ENCODE measurements at places on chromosomes 5 and 9.
A peak's percentile ranks its signal among the peaks of the same experiment; 100 is the strongest.

DNA sequence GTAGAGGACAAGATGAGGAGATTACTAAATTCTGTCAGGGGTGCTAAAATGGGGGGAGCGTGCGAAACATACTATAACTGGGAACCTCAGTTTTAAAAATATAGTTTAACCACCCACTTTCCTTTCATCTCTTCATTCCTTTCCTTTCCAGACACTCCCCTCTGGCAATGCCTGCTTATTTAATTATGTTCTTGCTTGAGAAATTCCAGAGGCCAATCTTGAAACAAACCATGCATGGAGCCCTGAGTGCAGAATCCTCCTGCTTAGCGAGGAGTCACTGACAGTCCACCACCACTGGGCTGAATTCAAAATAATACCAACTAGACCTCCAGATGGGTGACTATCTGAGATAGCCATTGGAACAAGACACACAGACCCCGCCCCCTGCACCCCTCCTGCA is 29.7 kb upstream of the C9orf72 start:
- DNase-seq, result no peak

DNA sequence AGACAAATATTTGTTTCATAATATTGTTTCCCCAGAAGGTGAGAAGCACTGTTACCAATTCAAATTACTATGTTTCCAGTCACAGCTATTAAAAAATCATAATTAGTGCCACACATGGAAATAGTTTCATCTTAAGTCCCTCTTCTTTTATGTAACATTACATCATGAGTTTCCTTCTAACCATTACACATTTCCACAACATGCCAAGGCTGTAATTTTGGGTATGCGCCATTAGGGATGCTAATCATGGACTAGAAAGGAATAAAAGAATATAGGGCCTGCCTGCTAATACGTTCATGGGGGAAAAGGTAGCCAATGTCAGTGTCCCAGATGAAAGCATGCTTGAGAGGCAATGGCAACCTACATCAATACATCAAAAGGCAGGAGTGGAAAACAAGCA is 142.5 kb upstream of the LPAR1 start:
- DNase-seq, result no peak

DNA sequence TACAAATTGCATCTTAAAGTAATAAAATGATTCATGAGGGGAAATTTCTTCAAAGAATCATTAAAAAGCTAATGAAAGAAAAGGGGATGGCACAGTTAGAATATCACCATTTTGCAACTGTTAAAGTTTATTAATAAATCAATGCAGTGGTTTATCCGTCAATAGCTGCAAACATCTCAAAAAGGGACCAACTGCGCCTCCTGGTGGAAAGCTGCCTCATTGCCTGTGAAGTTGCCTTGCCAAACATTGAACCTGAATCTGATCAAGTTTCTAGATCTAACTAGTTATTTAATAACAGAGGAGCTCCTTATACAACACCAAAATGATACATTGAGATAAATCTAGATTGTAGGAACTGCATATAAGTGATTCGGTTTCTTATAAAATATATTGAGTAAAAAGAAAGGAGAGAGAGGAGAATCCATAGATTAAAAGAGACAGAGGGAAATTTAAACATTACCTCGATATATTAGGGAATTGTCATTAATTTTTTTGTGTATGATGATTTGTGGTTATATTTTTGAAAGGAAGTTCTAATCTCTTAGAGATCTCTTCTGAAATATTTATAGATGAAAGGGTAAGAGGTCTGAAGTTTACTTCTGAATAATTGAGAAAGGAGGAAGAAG is 6.9 kb upstream of the NDUFB6 start:
- peak; percentile 55 for DNase-seq

GRCh38 chr5:132030610-132031009 is 19.2 kb upstream of the ACSL6 start:
- no peak for DNase-seq

DNA sequence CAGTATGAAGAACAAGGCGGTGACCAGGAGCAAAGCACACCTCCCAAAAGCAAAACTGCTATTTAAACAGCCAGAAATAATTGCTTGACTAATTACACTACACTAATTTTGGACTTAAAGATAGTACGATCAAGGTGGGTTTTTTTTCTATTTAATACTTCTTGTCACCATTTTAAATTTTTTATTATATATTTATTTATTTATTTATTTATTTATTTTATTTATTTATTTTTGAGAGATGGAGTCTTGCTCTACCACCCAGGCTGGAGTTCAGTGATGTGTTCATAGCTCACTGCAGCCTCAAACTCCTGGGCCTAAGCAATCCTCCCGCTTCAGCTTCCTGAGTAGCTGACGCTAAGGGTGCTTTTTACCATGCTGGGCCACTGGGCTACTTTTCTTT is 146.2 kb upstream of the IRX1 start:
- DNase-seq, result no peak

GRCh38 chr9:80485420-80486250 is 913.9 kb downstream of the TLE4 start:
- DNase-seq, result no peak

DNA sequence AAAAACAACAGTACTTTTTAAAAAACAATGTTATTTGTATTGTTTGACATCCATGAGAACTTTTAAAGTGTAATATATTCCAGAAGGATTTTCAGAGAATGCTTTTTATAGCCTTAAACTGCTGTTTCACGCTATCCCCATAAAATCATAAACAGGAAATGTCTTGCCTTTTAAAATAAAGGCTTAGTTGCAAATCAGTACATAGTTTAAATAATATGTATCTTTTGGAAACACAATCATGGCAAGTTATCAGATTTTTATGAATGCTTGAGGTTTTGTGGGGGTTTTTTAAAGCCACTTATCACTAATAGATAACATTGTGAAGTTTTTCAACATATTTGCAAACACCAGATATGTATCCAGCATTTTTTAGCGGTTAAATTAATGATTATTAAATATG is 37.2 kb upstream of the F2RL2 start:
- no peak for DNase-seq

DNA sequence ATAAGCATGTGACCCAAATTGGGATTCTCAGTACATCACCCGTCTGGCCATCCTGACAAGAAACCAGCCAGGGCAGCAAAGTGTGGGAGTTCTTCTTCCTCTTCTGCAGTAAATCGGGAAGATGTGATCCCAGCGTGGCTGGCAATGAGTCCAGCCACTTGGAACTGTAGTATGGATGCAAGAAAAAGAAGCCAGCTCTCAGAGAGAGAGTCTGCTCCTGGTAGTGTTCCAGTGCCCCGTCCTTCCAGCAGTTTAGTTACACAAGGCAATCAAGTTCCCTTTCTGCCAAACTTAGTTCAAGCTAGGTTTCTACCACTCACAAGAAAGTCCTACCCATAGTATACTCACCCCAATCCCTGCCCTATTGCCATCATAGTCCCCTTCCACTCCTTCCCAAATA is 65.6 kb downstream of the CDK5RAP2 start:
- DNase-seq, result no peak

- DNase-seq, result no peak
These were observed 79.5 kb downstream of the ANXA1 start for GRCh38 chr9:73231203-73231602.

DNA sequence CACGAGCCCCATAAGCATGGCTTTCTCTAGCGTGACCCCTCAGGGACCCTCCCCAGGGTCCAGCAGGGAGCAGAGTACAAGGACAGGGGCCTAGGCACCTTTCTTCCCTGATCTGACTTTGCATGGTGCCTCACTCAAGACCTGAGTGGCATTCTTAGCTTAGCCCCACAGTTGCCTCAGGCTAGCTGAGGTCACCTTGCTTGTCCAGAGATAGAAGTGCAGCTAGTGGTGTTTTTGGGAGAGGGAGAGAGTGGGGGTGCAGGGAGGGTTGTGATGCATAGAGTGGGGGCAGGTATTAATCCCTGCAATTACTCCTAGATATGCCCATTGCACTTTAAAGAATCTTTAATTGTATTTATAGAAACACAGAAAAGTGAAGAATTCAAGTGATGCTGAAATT is 8.4 kb upstream of the TRIO start:
- DNase-seq, result no peak

GRCh38 chr5:130078661-130079060 is 174.4 kb downstream of the CHSY3 start:
- no peak for DNase-seq

GRCh38 chr5:141858079-141858765 is 20.0 kb downstream of the PCDH1 start:
- DNase-seq, result no peak

DNA sequence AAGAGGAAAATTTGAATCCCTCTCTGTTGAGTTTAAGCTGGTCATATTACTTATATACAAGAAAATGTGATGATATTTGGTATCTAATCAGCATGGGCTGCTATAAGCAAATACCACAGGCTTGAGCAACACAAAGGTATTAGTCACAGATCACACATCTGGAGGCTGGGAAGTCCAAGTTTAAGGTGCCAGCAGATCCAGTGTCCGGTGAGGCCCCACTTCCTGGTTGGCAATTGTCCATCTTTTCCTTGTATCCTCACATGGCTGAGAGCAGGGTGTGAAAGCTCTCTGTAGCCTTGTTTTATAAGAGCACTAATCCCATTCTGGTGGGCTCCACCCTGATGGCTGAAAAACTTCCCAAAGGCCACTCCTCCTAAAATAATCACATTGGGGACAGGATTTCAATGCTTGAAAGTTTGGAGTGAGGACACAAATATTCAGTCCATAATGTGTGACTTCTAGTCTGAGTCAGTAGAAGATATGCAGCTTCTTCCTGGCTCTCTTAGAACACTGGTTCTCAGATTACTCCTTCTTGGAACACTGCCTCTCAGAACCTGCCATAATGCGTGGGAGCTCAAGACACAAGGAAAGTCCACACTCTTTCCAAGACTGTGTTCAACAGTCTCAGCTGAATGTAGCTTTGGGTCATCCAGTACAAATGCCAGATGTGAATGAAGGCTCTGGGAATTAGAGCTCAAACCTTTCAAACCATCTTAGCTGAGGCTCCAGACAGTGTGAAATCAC is 124.1 kb downstream of the PRDM9 start:
- no peak for DNase-seq

GRCh38 chr9:106700676-106701075 is 162.3 kb upstream of the ZNF462 start:
- no peak for DNase-seq

DNA sequence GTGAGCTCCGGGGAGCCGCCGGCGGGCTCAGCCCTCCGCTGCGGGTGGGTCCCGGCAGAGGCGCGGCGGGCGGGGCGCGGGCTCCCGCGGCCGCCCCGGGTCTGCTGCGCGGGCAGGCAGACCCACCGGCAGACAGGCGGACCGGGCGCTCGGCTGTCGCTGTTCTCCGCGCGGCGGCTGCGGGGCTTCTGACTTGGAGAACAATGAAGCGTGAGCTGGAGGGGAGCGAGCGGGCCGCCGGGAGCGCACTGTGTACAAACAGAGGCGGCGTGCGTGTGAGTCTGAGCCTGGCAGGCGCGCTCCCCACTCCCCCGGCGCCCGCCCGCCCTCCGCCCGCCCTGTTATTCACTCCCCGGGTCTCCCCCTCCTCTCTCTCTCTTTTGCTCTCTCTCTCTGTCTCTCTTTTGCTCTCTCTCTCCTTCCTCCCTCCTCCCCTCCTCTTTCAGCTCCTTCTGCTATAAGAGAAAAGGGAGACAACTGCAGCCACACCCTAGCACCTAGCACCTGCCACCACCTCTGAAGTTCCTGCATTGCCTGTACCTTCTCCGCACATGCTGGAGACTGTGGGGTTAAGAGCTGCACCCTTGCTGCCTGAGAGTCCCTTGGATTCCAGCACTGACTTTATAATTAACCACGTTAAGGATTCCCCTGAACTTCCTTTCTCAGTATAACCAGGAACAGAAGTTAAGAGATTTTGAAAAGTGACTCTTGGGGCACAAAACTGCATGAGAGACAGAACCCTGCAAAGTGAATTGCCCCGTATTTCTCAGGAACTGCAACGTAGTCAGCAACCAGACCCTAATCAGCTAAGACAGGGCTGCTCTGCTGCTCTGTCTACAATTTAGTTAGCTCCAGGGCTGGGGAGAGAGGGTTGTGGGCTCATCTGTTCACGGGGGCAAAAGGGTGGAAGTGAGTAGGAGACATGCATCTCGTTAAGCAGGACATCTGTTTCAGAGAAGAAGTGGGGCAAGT is at the start of gene EDIL3:
Gene EDIL3 (minus strand): TSS at position 277 of the 972 bp plus-strand sequence. CDS start 506 bp downstream, outside the sequence.
- peak; percentile 50 for DNase-seq

GRCh38 chr9:95507464-95508241 is 9.1 kb downstream of the PTCH1 start:
- peak; percentile 86 for DNase-seq

DNA sequence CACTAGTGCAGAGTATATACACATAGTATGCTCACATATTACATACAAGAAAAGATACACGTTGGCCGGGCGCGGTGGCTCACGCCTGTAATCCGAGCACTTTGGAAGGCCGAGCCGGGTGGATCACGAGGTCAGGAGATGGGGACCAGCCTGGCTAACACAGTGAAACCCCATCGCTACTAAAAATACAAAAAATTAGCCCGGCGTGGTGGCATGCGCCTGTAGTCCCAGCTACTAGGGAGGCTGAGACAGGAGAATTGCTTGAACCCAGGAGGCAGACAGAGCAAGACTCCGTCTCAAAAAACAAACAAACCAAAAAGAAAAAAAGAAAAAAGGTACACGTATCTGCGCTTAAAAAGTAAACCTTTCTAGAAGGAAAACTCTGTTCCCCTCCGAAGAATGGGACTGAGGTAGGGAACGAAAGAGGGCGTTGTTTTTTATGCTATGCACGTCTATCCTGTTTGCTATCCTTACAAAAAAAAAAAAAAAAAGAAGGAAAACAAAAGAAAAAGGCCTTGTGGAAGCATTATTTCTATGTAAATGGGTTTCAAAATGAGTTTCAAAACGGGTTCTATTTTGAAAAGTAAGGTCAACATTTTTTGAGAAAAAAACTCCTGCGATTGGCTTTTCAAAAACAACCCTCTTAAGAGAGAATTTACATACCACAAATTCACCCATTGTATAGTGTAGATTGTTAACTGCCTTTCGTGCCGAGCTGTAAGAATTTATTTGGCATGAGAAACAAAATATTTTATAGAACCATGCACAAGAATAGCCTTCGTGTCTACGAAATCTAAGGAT is 1.2 kb downstream of the AK3 start:
- DNase-seq, result no peak

GRCh38 chr5:158640593-158640980 is 459.1 kb downstream of the EBF1 start:
- DNase-seq, result no peak

- DNase-seq, result no peak
These were observed 136.6 kb upstream of the SMIM23 start for GRCh38 chr5:171649075-171649401.

GRCh38 chr9:100277166-100277979 is 75.4 kb downstream of the TEX10 start:
- no peak for DNase-seq

GRCh38 chr5:77015938-77016569 is 14.2 kb upstream of the AGGF1 start:
- DNase-seq, result peak; percentile 68

GRCh38 chr5:76537073-76537543 is 86.1 kb downstream of the F2RL2 start:
- DNase-seq, result no peak

GRCh38 chr9:126440940-126441339 is 114.3 kb downstream of the MVB12B start:
- DNase-seq, result peak; percentile 66
